H1 (cell line): ENCODE measurements at places on chromosomes 2 and 18.
A peak's percentile ranks its signal among the peaks of the same experiment; 100 is the strongest.

GRCh38 chr2:200428961-200429665, 80.8 kb downstream of the KCTD18 start:
- H3K27me3 ChIP-seq, result no peaks in the 10 kb centered on the region
- peaks cover 6% of the 10 kb centered on the region for H3K36me3 ChIP-seq
- H3K27ac ChIP-seq, result no peak overlapping the region
- no peak for DNase-seq
- H3K4me3 ChIP-seq, result no peak overlapping the region

- H3K27ac ChIP-seq, result no peak overlapping the region
- H3K27me3 ChIP-seq, result no peaks in the 10 kb centered on the region
- no peak overlapping the region for H3K4me3 ChIP-seq
- DNase-seq, result no peak
- no peaks in the 10 kb centered on the region for H3K4me1 ChIP-seq
Measured at GRCh38 chr18:22752014-22752413, 181.1 kb upstream of the RBBP8 start.

- no peak overlapping the region for H3K4me3 ChIP-seq
- H3K4me1 ChIP-seq, result peaks cover 1% of the 10 kb centered on the region; the same call in 1 of the 2 replicates
- H3K27ac ChIP-seq, result no peak overlapping the region
- no peaks in the 10 kb centered on the region for H3K36me3 ChIP-seq
- DNase-seq, result no peak
Measured at GRCh38 chr2:121818546-121818945, 63.1 kb downstream of the TSN start.

DNA sequence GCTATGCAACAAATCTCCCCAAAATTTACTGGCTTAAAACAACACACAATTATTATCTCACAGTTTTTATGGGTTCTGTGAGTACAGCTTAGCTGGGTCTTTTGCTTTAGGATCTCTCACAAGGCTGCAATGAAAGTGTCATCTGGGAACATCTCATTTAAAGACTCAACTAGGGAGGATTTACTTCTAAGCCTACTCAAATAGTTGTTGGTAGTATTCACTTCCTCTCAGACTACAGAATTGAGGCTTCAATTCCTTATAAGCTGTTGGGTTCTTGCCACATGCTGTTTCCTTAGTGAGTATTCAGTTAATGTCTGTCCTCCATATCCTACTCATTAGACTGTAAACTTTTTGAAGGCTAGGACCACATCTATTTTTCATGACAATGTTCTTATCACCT, 72.3 kb downstream of the MDH1 start:
- H3K27ac ChIP-seq, result no peak overlapping the region
- H3K4me1 ChIP-seq, result no peaks in the 10 kb centered on the region
- H3K36me3 ChIP-seq, result no peaks in the 10 kb centered on the region
- no peaks in the 10 kb centered on the region for H3K27me3 ChIP-seq

- no peaks in the 10 kb centered on the region for H3K36me3 ChIP-seq
- no peak overlapping the region for H3K27ac ChIP-seq
- H3K4me3 ChIP-seq, result no peak overlapping the region
- H3K27me3 ChIP-seq, result no peaks in the 10 kb centered on the region
Measured at GRCh38 chr2:161983866-161984265, 90.1 kb downstream of the DPP4 start.

DNA sequence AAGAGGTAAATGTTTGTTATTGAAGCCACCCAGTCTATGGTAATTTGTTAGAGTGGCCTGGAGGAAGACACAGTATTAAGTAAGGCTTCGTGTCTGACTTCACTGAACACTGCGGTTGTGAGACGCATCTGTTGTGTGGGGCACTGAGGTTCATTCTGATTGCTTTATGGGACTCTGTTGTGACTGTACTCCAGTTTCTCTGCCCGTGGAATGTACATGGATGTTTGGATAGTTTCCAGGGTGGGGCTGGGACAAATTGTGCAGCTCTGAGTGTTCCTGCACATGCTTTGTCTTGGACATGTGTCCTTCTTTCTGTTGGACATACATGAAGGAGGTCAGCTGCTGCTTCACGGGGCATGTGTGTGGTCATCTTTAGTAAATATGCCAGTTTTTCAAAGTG, 58.6 kb downstream of the ODC1 start:
- H3K27ac ChIP-seq, result no peak overlapping the region
- peaks cover 4% of the 10 kb centered on the region for H3K4me1 ChIP-seq
- H3K27me3 ChIP-seq, result no peaks in the 10 kb centered on the region
- DNase-seq, result no peak

DNA sequence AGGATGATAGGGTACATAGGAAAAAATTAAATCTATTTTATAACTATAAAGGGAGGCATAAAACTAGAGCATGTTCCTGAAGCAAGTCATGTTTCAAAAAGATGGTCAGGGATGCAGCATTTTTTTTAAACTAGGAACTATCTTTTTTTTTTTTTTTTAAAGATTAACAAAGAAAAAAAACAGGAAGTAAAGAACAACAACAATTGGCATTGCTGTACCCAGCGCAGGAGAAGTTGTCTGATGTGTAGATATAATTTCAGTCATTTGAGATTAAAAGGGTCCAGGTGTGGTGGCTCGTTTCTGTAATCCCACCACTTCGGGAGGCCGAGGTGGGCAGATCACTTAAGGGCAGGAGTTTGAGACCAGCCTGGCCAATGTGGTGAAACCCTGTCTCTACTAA, 41.5 kb downstream of the PMAIP1 start:
- H3K4me3 ChIP-seq, result no peak overlapping the region
- H3K4me1 ChIP-seq, result no peaks in the 10 kb centered on the region
- H3K36me3 ChIP-seq, result no peaks in the 10 kb centered on the region
- no peak overlapping the region for H3K27ac ChIP-seq
- H3K27me3 ChIP-seq, result no peaks in the 10 kb centered on the region

GRCh38 chr2:182867426-182868053, 1.1 kb upstream of the FRZB start:
- H3K4me3 ChIP-seq, result peak overlapping the region; percentile 68
- H3K36me3 ChIP-seq, result no peaks in the 10 kb centered on the region
- no peak overlapping the region for H3K27ac ChIP-seq
- H3K27me3 ChIP-seq, result peaks cover 19% of the 10 kb centered on the region

DNA sequence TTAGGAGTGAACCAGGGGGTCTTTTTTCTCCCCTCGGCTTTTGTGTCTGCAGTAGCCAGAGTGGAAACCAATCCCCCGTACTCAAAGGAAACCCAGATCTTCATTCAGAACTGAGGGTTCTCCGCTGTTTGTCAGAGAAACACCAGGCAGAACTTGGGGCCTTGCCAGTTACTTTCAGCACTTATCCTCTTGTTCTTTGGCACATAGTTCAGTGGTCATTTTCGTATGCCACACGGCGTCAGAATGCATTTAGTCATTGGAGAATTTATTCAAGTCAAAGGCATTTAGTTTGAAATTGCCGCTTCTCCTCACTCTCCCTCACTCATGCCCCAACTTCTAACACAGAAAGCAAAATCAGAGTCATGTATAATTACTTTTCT, 102.9 kb downstream of the CABLES1 start:
- H3K4me1 ChIP-seq, result peaks cover 10% of the 10 kb centered on the region; the same call in 1 of the 2 replicates
- no peak for DNase-seq
- H3K27me3 ChIP-seq, result no peaks in the 10 kb centered on the region
- H3K4me3 ChIP-seq, result no peak overlapping the region

DNA sequence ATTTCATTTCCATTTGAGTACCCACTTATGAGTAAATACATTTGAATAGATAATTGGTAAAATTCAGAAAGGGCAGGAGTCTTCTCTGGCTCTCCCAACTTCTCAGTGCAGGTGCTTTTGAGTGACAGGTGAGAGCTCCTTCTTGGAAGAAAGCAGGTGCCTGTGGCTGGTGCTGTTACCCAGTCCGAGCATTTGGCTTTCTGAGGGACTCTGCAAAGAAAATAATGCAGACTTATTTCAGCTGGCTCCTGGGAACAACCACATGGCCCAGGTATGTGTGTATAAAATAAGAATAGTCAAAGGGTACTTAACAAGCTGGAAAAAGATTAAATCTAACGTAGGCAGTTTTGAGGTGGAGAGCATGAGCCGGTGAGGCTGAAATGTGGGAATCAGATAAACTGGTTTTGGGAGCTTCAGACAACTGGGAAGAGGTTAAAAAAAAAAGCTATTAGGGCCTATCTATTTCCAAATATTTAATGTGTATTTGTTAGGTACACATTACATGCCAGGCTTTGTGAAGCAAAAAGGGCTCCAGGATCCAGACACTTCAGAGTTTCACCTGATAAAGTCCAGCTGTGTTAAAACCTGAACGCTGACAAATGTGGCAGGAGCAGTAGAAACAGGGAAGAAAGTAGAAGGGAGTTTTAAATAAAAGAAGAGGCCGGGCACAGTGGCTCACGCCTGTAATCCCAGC, 20.6 kb downstream of the ZNF236 start:
- no peaks in the 10 kb centered on the region for H3K4me1 ChIP-seq
- H3K27ac ChIP-seq, result no peak overlapping the region
- H3K36me3 ChIP-seq, result no peaks in the 10 kb centered on the region
- H3K4me3 ChIP-seq, result no peak overlapping the region
- no peaks in the 10 kb centered on the region for H3K27me3 ChIP-seq

DNA sequence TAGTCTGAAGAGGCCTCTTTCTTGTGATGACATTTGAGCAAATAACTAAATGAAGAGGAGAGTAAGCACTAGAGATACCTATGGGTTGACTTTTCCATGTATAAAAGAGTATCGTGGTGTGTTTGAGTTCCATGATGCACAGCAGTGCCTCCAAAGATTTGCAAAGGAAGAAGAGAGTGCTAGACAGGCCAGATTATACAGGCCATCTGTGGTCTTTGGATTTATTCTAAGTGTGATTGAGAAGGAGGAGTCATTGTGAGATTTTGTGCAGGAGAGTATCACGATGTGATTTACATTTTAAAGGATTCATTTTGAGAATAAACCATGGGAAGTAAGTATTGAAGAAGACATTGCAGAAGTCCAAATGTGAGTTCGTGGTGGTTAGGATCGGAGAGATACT, 695.9 kb upstream of the FAM98A start:
- no peak for DNase-seq
- H3K36me3 ChIP-seq, result no peaks in the 10 kb centered on the region
- H3K4me3 ChIP-seq, result no peak overlapping the region

DNA sequence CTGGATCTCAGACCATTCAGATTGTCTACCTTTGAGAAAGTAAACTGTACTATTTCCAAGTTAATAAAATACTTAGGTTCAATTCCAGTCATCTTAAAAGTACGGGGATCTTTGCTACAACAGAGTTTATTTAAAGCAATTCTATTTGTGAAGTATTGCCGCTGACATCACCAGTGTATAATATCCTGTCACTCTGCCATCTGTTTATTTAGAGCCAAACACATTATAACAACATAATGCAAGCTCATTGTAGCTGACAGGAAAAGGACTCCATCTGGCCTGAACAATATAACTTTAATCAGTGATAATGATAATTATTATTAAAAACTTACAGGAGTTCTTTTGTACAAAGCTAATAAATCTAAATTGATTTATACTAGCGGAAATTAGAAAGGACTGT, 786.8 kb downstream of the ERBB4 start:
- no peak overlapping the region for H3K4me3 ChIP-seq
- no peaks in the 10 kb centered on the region for H3K4me1 ChIP-seq
- H3K27ac ChIP-seq, result no peak overlapping the region
- H3K36me3 ChIP-seq, result no peaks in the 10 kb centered on the region

DNA sequence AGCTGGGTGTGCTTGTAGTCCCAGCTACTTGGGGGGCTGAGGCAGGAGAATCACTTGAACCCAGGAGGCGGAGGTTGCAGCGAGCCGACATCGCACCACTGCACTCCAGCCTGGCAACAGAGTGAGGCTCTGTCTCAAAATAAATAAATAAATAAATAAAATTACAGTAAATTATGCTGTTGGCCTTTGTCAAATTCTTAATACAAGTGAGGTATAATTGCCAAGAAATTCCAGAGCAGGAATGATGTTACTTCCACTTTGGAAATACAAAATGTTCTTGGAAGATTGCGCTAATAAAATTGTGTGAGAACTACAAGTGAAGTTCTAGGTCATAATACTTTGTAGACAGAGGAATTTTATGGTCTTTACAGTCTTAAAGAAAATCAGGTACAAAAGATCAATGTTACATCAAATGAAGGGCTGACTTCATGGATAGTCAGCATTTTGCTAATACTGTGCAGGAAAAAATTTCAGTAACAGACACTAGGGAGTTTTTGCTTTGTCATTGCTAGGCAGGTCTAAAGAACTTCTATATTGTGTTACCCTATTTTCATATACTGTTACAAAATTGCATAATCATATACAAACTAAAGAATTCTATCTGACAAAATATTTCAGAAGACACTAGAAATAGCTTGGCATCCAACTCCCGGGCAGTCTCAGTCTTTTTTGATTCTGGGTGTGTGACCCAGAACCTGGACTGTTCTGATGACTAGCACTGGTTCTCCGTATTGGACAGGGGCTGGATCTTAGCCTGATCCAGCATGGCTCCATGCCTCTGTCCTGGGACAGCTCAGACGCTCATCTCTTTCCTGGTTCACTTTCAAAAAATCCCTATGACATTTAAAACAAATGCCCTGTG, 76.0 kb upstream of the STK17B start:
- no peaks in the 10 kb centered on the region for H3K4me1 ChIP-seq
- H3K36me3 ChIP-seq, result no peaks in the 10 kb centered on the region
- DNase-seq, result no peak
- no peak overlapping the region for H3K4me3 ChIP-seq

DNA sequence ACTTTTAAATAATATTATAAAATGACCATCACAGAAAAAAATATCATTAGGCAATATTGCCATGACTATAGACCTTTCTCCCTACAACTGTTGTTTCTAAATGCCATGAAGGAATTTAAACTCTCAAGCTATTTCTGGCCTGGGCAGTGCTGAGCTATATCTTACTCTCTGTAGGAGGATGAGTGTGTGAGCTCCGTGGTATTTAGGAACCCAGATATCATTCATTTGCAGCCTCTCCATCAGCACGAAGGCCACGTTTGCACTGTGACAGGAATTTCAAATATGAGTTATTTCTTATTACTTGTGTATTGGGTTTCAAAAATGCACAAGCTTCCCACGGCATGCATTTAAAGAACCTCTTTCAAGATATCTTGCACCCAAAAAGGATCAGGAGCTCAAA, 35.0 kb upstream of the SOX11 start:
- no peaks in the 10 kb centered on the region for H3K36me3 ChIP-seq
- H3K27me3 ChIP-seq, result no peaks in the 10 kb centered on the region
- H3K4me3 ChIP-seq, result no peak overlapping the region
- H3K4me1 ChIP-seq, result no peaks in the 10 kb centered on the region
- no peak for DNase-seq

DNA sequence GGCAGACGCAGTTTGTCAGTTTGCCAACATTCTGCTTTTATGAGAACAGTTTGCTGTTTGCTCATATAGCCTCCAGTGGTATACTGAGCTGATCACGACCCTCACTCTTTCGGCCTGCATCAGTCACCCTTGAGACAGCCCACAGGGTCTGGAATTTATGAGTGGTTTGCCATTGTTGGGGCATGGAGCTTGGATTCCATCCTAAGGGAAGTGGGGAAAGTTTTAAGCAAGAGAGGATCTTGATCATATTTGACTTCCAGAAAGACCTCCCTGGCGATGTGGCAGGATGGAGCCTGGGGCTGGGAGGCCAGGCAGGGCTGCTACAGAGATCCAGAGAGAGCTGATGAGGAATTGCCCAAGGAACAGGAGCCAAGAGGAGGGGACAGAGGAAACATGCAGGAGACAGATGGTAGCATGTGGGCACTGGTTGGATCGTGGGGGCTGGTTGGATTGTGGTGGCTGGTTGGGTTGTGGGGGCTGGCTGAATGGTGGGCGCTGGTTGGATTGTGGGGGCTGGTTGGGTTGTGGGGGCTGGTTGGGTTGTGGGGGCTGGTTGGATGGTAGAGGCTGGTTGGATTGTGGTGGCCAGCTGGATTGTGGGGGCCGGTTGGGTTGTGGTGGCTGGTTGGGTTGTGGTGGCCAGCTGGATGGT, 27.3 kb upstream of the GPR17 start:
- H3K4me3 ChIP-seq, result no peak overlapping the region
- peak; percentile 30 for DNase-seq
- H3K4me1 ChIP-seq, result no peaks in the 10 kb centered on the region
- no peaks in the 10 kb centered on the region for H3K36me3 ChIP-seq
- no peaks in the 10 kb centered on the region for H3K27me3 ChIP-seq
